ENCODE measurements at places on chromosomes 3 and 15.

DNA sequence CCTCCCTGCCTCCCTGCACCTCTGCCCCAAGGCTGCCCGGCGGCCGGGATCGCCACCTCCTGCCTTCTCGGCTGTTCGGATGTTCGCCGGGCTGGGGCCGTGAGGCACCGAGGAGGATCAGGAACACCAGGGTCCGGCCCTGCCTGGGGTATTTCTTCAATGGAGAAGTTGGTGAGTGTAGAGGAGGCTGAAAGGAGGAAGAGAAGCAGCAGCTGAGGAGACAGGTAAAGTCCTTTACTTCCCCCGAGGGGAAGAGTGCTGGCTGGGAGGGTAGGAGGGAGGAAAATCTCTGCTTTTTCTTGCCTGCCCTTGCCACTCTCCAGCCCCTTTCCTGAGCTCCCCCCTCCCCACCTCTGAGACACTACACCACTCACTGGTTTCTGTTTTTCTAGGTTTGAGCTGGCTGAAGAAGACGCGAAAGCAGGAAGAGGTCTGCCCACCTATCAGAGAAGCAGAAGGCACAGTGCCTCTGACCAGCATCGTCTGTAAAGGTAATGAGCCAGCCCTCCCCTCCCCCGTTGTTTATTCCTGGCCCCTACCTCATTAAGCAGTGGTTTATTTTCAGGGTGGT is 519 bp downstream of the ASB7 start:
- no peak for DNase-seq

DNA sequence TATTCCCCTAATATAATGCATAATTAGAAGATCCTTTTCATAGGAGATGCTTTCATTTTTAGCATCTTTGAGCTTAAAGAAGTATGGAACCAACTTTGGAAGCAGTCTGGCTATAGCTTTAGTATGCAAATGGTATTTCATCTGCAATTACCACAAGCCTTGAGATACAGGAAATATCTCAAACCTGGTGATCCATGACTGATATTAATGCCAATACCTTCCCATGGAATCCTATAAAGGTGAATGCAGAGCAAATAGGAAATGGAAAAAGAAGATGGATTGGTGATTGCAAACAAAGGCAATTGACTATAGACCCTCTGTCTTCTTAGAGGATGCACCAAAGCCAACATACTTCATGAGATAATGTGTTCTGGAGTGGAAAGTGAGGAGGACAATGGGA is 326.4 kb downstream of the KBTBD8 start:
- no peak for DNase-seq

DNA sequence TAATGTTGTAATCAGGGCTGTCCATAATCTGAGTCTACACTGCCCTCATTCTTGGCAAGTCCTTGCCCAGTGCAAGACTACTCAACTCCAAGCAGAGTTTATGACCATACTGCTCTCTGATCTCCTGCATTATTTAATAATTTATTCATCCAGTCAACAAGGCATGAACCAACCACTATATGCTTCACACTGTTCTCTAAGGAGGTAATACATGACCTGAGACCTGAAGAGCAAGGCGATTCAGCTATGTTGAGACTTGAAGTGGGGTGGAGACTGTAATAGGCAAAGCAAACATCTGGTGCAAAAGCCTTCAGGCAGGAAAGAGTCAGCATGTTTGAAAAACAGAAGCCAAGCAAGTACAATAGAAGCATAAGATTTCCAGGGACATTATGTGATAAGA is 1362.8 kb downstream of the ROBO2 start:
- no peak for DNase-seq

- DNase-seq = no peak
Observed at GRCh38 chr3:143099690-143100089, 19.9 kb upstream of the CHST2 start.

DNA sequence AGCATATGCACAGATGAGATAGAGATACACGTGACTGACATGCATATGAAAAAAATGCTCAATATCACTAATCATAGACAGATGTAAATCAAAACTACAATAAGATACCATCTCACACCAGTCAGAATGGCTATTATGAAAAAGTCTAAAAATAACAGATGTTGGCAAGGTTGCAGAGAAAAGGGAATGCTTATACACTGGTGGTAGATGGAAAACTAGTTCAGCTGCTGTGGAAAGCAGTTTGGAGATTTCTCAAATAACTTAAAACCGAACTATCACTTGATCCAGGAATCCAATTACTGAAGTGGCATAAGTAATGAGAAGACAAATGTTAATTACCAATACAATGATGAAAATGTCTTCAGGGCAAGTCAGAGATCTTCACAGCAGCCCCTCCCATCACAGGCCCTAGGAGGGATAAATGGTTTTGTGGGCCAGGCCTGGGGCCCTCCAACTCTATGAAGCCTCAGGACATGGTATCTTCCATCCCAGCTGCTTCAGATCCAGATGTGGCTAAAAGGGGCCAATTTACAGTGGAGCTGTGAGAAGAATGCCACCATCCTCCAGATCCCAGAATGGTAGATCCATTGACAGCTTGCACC is 71.4 kb upstream of the PLSCR4 start:
- DNase-seq = no peak

All from foreskin fibroblast (primary cell).